ENCODE measurements at places on chromosomes 1 and 21. TPM values are rescaled to one million over a fixed set of nuclear protein-coding genes. Genes with fewer than 3 reads are reported as not detected.

Gene TMEM81
- 2.5 TPM for total RNA-seq

Gene CBR3
- total RNA-seq: 3.5 TPM

Gene ANXA9
- not detected for total RNA-seq

Gene KCNJ15
- total RNA-seq: 0.80 TPM

Gene SELENOF
- 216 TPM for total RNA-seq

Gene PCAT6
- total RNA-seq: 4.5 TPM

- no peak for DNase-seq
These were observed 29.6 kb downstream of the CHD1L start for GRCh38 chr1:147272042-147272441.

- DNase-seq: no peak
These were observed 15.3 kb downstream of the RSPH1 start for GRCh38 chr21:42480736-42481135.

DNA sequence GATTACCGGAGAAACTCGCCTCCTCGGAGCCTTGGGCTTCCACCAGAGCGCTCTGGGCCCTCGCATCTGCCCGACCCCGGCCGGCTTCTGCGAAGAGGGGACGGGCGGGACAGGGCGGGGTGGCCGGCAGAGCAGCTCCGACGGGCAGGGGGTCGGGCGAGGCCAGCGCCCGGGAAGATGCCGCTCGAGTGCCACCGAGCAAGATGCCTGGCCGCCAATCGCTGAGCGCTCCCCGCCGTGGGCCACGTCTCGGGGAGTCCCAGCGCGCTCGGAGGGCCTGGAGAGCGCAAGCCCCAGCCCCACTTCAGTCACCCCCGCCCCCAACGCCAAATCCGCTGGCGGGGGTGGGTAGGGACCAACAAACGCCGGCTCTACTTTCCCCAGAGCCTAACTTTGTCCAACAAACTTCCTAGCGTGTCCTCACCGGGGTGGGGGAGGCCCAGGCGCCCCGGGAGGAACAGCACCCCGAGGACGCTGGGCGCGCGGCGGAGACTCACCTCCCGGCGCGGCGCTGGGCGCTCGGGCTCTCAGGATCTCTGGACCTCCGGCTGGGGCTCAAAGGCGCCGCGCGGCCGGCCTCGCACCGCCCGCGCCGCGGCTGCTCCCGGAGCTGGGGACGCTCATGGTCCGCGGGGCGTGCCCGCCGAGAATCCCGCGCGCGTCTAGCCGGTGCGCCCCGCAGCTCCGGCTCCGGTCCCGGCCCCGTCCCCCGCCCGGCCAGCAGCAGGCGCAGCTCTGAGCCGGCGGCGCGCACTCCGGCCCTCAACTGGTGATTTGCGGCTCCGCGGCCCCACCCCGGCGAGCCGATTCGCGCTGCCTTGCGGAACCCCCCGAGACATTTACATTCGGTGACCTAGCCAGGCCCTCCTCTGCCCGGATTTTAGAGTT is at the start of gene BCAR3:
Gene BCAR3, minus strand, starts transcription at position 737 of the 888 bp plus-strand sequence. CDS start 6,907 bp downstream, outside the sequence.
- DNase-seq: no peak

DNA sequence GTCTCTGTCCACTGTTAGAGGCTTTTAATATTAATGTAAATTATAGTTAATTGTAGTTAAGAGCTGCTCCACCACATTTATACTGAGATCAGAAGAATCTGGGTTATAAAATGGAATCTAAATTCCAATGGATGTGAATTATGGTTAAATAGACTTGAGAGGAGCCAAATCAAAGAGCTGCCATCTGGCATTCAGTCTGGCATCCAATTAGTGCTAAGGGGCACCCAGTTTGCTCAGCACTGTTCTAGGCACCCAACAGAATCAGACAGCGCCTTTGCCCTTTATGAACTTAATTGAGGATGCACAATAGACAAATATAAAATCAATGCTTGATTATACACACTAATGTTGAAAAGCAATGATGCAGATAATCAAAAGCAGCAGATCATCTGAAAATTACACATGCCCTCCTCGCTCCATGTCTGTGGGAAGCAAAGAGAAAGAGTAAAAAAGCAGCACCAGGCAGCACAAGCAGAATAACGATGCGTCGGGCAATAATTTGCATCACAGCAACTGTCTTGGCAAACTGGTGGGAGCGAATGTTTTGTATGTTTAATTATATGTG is 310.1 kb downstream of the BRINP2 start:
- DNase-seq: no peak

GRCh38 chr1:87179851-87180519 is 148.7 kb upstream of the LMO4 start:
- DNase-seq: no peak

GRCh38 chr1:74858136-74858535 is 125.2 kb downstream of the TYW3 start:
- DNase-seq: no peak

GRCh38 chr1:225608014-225608796 is 44.7 kb downstream of the ENAH start:
- no peak for DNase-seq

DNA sequence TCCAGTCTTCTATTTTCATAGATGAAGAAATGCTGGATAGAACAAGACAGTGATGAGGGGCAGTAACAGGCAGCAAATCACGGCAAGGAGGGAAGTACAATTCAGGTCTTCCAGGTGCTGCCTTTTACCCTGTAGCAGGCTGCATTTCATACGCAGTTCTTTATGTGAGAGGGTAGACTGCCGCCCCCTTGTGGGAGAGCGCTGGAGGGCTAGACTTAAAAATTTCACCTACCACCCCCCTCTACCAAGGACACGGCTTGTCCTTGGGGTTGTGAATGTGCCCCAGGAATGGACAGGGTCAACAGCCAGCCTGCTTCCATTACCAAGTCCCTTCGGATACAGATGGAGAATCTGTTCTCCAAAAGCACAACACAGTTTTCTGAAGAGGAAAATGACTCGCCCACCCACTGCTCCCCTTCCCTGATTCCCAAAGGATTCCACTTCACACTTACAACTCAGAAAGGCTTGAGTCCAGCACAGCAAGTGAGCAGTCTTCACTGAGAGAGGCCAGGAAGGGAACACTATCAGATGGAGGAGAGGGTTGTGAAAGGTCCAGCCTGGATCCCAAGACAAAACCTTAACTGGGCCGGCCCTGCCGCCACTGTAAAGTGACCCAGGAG is 7.4 kb downstream of the WDR77 start:
- no peak for DNase-seq

DNA sequence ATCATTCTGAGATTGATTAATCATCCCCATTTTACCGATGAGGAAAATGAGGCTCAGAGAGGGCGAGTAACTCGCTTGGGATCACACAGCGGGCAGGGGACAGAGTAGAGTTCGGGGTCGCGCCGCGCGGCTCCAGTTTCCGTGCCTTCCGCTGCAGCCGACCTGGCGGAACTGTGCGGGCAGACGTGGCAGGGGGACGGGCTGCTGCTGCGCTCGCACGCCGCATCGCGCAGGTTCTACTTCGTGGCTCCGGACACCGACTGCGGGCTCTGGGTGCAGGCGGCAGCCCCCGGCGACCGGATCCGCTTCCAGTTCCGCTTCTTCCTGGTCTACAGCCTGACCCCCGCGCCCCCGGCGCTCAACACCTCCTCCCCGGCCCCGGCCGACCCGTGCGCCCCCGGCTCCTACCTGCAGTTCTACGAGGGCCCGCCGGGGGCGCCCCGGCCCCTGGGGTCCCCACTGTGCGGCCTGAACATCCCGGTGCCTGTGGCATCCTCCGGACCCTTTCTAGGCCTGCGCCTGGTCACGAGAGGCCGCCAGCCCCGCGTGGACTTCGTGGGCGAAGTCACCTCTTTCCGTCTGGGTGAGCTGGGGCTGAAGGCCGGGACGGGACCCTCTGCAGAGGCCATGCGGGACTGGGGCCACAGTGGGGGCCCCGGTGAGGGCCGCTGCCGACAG is 2.3 kb downstream of the LDLRAD2 start:
- no peak for DNase-seq

- DNase-seq: no peak
These were observed 439.1 kb downstream of the PLA2G4A start for GRCh38 chr1:187267827-187268226.

GRCh38 chr1:159763686-159764085 is 17.1 kb upstream of the DUSP23 start:
- DNase-seq: no peak

- no peak for DNase-seq
These were observed 54.3 kb upstream of the TARBP1 start for GRCh38 chr1:234533034-234533891.

GRCh38 chr21:39006571-39007311 is 176.5 kb downstream of the PSMG1 start:
- no peak for DNase-seq

DNA sequence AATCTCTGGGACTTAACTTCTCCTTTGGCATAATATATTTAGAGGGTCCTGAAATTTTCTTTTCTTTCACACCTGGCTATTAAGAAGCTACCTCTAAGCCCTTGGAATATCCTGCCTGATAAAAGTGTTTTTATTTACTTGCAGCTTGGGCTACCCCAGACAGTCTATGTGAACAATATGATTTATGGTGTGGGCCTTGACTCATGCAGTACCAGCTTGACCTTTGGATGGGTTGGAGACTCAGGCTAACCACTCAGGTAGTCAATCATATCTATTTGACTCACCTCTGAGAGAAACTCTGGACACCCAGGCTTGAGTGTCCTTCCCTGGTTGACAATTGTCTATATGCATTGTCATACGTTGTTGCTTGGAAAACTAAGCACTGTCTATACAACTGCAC is 13.4 kb upstream of the PGBD2 start:
- no peak for DNase-seq

GRCh38 chr1:6130036-6130435 is 50.1 kb downstream of the CHD5 start:
- peak; percentile 90 for DNase-seq

DNA sequence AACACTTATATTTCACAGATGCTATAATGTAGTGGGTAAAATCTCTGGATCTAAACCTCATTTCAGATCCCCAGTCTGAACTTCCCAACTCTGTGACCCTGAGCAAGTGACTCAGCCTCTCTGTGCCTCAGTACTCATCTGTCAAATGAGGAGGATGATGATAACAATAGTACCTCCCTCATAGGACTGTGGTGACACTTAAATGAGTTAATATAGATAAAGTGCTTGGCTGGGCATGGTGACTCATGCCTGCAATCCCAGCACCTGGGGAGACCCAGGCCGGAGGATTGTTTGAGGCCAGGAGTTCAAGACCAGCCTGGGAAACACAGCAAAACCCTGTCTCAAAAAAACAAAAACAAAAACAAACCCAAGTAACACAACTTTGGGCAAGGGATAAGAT is 4.7 kb upstream of the ECE1 start:
- no peak for DNase-seq

DNA sequence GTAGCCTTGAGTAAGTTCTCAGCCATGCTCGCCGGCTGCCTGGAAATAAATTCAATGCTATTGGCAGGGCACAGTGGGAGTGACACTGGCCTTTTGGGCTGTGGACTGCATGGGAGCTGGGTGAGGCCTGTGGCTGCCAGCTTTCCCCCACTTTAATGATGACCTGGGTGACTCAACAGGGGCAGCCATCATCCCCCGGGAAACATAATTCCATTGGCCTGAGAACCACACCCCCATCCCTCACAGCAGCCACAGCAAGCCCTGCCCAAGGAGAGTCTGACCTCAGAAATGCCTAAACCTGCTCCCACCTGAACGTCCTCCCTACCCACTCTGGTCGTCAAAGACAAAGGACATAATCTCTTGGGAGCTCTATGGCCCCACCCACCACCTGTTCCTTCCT is 384.0 kb downstream of the LTN1 start:
- no peak for DNase-seq

- no peak for DNase-seq
These were observed 5.0 kb downstream of the NGF start for GRCh38 chr1:115332813-115333608.

- DNase-seq: no peak
These were observed 122.1 kb upstream of the KAZN start for GRCh38 chr1:14476170-14476955.

GRCh38 chr1:62796221-62796620 is 12.3 kb downstream of the ATG4C start:
- DNase-seq: no peak

DNA sequence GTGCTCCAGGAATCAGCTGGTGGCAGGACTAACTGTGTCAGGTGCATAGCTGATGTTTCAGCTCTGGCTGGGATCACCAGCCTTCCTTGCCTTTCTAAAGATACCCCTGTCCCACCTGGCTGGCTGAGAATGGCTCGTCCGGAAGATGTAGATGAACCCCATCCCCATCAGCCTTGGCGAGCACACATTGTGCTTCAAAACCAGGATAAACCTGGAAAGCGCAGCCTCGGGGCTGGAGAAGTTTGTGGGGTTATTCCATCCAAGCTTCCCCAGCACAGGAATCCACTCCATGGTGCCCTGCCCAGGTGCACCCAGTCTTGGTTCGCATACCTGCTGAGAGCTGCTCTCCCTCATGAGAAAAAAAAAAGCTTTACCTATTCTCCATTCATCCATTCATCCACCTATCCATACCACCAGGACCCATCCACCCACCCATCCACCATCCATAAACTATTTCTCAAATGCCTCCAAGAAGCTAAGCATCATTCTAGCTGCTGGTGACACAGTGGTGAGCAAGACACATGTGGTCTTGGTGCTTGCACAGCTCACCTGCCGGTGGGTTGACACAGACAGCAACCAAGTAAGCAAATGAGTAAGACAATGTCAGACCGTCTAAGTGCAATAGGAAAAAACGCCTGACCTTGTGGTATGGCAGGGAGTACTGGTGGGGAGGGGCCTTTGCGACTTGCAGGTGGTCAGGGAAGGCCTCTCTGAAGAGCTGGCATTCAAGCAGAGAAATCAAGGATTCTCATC is 94.0 kb downstream of the DMRTB1 start:
- peak; percentile 47 for DNase-seq

DNA sequence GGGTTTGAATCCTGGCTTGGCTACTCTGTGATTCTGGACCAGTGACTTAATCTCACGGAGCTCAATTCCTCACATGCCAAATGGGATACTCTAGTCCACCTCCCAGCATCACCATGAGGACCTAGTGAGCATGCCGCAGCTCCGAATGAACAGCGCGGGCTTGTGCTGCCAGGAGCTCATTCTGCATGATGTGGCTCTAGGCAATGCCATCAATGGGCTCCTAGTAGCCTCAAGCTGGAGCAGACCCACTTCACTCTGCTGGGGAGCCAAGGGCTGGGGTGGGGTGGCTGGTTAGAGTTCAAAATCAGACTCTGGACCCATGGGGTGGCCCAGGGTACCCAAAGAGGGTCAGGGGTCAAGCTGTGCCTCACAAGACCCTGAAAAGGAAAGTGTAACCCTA is 41.5 kb downstream of the CDK18 start:
- DNase-seq: peak; percentile 29

- no peak for DNase-seq
These were observed 9.0 kb downstream of the DYNLT5 start for GRCh38 chr1:66761221-66761620.

- DNase-seq: no peak
These were observed 1434.5 kb downstream of the KCNT2 start for GRCh38 chr1:195173753-195174152.

- no peak for DNase-seq
These were observed 119.6 kb upstream of the BRINP3 start for GRCh38 chr1:190597294-190597693.

DNA sequence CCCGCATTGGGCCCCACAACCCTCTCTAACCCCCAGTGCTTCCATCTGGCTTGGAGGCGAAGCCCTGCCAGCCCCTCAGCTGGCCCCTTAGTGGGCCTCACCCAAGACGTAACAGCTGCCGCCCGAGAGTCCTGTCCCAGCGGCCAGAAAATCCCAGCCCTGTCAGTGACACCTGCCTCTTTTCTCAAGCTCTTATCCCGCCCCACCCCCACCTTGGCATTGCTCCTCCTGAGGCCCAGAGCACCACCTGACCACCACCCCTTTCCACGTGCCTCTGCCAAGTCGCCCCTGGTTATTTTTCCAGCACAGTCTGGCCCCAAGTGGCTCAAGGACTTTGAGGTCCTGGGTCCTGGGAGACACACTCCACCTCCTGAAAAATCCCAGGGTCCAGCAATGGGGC is 5.9 kb upstream of the CTRC start:
- DNase-seq: peak; percentile 61

- no peak for DNase-seq
These were observed 16.0 kb upstream of the ZSCAN20 start for GRCh38 chr1:33456502-33456886.
